COLO829 (cell line): ENCODE measurements at places on chromosomes 1 and 21.

DNA sequence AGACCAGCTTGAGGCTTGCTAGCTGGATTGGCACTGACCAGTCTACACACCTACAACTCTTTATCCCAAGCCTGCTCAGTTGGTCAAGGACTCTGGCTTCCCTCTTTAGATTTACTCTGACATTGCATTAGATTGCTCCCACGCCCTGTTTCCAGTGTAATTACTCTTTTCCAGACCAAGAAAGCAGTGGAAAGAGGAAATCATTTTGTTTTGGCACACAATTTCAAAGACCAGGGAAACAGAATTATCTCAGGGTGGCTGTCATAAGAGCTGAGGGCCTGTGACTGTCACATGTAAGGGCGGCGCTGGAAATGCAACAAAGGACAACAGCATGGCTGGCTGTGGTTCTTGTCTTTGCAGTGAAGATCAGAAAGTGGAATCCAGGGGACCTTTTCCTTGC lies 302.7 kb downstream of the HHAT start:
- DNase-seq: no peak

GRCh38 chr21:45943630-45944540 lies 37.7 kb upstream of the COL6A1 start:
- no peak for DNase-seq

DNA sequence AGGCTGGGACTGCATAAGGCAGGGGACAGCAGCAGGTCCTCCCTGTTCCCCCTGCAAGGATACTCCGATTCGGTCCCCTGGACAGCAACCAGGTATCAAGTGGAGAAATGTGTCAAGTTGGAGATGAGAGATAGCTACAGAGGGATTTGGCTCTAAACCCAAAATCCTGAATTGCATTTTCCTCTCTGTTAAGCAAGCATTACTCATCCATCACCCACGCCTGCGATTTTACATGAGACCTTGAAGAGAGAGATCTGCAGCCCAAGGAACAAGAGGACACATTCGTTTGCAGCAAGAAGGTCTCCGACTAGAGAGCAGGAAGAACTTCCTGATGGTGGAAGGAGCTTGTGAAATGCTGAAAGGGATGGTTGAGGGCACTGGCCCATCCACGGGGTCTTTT lies 21.9 kb downstream of the SYT2 start:
- DNase-seq: no peak

DNA sequence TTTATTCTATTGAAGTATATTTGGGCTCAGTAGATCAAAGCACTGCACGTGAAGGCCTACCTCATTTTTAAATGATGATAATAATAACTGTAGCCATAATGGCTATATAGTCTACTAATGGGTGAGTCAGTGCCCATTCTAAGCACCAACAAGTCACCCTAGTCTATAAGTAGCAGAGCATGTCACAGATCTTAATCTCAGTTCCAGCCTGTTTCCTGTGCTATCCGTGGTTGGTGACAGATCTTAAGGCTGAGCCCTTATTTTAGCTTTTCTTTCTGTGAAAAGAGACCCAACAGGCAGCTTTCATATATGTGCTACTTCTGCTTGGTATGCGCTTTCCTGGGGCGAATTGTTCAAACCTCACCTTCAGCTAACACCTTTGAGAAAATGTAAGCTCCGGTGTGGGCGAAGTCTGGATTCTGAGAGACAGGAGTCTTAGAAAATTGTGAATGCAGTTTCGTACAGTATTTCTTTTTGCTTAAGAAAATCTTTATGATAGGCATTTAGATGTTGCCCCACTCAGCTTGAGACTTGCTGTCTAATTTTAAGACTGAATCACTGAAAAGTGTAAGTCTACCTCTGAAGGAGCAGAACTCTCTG lies 59.6 kb downstream of the FMN2 start:
- no peak for DNase-seq

- DNase-seq: no peak
These were observed 19.1 kb upstream of the NRDC start for GRCh38 chr1:51897699-51898031.

- DNase-seq: no peak
These were observed 1.4 kb downstream of the CD1A start for GRCh38 chr1:158255656-158256055.

DNA sequence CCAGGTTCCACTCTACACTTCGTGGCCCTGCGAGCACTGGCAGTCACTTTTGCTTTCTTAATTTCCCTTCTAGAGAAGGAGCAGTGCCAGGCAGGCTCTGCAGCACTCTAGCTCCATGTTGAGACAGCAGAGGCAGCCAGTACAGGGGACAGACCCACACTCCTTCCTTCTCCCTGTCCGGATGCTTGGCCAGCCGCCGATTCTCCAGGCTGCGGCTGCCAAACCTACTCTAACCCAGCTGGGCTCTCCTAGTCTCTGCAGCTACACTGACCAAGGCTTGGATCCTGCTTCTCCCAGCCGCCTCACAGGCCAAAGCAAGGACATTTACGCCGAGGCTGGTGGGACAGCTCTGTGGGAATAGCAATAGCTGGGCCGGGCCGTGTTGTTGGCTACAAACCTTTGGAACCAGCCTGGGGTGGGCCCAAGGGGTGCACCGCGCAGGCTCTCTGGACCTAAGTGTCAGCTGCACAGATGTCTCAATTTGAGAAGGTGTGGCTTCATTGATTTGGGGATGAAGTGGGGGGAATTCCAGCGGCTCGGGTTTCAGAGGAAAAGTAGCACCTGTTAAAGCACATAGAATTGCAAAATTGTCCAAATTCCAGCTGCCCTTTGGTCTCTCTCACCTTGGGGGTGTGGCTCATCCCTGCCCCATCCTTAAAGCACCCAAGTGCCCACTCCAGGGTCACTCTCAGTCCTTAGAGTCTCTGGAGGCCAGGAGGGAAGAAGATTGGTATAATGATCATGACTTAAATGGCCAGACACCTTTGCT lies 3.2 kb downstream of the BARHL2 start:
- no peak for DNase-seq

DNA sequence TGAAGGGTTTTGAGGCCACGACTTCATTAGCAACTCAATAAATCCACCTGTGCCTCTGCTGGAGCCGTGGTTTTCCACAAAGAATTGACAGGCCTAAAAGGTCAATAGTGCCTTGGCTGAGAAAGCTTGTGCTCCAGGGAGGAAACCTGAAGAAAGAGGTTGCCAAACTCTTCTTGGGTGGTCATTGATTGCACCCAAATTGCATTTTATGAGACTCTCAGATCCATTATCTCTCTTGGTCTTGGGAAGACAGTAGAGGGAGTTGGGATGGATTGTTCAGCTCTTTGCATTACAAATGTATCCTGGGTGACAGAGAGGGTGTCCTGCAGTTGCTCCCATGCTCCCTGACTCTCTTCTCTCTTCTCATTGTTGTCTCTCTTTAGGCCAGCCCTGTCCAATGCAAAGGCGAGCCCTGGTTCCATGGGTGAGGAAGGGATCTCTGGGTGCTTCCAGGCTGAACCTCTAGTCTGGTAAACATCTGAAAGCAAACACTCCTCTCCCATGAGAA lies 46.1 kb upstream of the HTR1D start:
- no peak for DNase-seq

- DNase-seq: no peak
These were observed 62.8 kb downstream of the CNST start for GRCh38 chr1:246629030-246629429.

GRCh38 chr1:20058531-20058930 lies 11.5 kb upstream of the PLA2G5 start:
- peak; percentile 86 for DNase-seq

DNA sequence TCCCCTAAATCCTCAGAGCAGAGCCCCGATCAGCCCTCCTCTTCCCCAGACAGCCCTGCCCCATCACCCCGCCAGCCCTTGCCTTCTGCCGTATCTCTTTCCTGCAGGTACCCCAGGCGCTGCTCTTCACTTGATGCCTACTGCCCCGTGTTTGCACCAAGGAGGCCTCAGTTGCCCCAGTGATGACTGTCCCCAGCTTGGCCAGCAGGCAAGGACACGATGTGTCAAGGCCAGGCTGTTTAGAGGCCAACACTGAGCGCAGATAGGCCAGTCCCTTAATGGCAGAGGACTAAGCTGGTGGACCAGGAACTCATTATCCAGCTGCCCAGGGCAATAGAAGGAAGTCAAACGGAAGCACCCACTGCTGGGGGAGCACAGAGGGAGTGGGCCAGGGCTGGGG lies 68.4 kb downstream of the CAMK2N1 start:
- no peak for DNase-seq

DNA sequence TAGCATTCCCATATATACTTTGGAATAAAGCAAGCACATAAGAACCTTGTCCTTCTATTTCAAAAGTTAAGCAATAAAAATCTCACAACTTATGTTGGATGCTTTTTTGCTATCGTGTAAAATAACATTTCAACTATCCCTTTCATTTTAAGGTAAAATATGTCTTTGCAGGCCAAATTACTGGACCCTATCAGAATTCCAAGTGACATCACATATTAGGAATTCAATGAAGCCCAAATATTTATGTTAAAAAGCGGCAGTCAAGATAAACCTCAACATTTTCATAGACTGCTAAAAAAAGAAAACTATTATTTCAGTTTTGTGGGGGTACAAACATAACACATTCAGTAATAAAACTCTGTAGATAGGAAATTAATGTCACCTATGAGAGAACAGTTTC lies 252.0 kb downstream of the KCTD3 start:
- DNase-seq: no peak

GRCh38 chr1:78715181-78715661 lies 65.6 kb downstream of the IFI44 start:
- peak; percentile 68 for DNase-seq
